ENCODE measurements at places on chromosomes 7 and 10.

- DNase-seq = no peak
Observed at GRCh38 chr10:110323503-110323902, 18.8 kb upstream of the SMNDC1 start.

DNA sequence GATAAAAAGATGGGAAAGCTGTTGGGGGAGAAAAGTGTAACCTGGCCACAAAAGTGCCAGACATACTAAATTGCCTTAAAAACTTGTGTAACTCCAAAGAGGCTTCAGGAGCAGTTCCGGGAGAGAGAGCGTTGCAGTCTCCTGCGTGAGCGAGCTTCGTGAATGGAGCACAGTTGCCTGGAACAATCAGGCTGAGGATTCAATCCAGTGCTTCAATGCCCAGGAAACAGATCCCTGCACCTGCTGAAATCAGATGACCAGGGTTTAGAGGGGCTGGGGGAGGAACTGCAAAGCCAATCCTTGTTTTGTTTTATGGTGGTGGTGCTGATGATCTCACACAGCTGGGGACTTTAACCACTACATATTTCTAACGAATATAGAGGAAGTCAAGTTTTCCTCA is 398.3 kb downstream of the DPP6 start:
- DNase-seq = no peak

DNA sequence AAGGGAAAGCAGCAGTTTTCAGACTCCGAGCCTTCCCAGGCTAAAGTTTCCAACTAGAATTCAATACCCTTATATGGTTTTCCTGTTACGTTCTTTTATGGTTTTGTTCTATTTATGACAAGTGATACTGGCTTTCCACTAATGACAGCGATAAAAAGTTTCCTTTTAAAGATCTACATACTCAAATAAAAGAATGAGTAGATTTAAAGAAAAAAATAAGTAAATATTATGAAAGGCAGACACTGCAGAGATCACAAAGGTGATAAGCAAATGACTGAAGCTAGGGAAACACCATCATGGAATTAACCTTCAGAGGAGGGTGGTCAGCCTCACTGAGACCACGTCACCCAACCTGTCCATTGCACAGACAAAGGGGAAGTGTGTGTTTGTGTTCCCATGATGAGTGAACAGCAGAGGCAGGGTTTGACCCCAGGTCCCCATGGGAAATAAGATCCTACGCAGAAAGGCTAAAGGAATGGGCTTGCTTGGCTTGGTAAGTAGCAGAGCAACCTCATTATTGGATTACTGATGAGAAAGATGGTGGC is 4.0 kb downstream of the VSIR start:
- DNase-seq = no peak

DNA sequence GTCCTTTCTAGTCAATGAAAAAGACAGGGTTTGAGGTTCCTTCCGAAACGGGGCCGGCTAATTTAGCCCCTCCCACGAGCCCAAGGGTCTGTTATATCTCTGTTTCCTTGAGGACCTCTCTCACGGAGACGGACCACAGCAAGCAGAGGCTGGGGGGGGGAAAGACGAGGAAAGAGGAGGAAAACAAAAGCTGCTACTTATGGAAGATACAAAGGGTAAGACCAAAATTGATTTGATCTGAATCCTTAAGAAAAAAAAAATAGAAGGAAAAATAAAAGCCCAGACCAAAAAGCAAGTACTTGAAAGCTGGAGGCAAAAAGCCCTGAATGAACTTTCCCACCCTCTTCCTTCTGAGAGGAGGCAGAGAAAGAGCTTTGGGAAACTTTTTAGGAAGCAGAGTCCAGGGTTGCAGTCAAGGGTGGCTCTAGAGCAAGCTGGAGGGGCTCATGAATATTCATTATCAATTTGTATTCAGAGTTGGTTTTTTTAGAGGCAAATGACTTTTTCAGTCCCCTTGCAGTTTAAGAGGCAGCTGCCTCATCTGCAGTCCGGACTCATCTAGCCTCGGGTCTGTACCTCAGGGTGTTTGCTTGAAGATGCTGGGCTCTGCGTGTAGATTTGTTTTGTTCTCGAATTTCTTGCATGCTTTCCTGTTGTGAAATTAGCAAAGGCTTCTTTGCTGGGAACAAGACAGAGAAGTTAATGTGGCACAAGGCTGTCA is at the start of gene ENTPD1:
Gene ENTPD1 (plus strand): TSS at position 123 of the 721 bp plus-strand sequence. CDS start 77 bp downstream, at position 200.
- no peak for DNase-seq

- DNase-seq = no peak
Observed at GRCh38 chr10:13376746-13377145, 28.7 kb upstream of the SEPHS1 start.

- no peak for DNase-seq
Observed at GRCh38 chr7:66896441-66896840, 24.6 kb upstream of the TMEM248 start.

DNA sequence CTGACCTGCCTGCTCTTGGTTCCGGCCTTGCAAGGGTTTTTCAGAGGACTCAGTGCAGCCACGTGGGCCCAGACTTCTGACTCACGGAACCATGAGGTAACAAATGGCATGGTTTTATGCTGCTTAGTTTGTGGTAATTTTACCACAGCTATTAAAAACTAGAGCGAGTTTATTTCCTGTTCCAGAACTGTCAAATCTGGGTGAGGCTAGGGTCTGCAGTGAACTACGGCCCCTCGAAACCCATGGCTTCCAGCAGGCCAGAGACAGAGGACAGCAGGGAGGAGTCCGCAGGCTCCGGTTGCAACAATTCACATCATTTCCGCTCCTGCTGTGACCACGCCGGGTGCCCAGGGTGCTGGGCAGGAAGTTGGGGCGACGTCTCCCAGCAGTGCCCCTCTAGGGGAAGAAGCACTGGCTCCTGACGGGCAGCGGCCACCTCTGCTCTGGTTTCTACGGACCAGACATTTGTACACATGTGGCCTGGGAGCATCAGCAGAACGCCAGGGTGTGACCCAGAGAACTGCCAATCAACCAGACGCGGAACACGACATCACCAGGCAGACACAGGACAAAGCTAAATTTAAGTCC is 74.8 kb downstream of the ADARB2 start:
- no peak for DNase-seq

- no peak for DNase-seq
Observed at GRCh38 chr10:117500456-117500855, 42.1 kb upstream of the EMX2 start.

DNA sequence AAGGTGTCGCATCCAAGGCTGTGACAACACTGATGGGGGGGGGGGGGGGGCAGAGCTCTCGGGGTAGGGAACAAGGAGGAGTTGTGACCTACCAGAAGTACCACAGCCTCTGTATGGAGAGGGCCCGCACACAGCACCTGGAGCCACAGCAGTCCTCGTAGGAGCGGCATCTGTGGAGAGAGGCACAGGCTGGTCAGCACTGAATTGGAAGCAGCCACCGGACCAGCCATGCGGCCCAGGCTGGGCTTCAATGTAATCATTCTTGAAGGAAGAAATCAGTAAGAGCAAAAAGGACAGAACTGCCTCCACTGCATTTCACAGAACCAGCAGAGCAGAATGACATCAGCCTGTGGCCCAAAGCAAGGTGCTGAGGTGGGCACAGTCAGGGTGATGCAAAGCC is 74.8 kb downstream of the VOPP1 start:
- no peak for DNase-seq

DNA sequence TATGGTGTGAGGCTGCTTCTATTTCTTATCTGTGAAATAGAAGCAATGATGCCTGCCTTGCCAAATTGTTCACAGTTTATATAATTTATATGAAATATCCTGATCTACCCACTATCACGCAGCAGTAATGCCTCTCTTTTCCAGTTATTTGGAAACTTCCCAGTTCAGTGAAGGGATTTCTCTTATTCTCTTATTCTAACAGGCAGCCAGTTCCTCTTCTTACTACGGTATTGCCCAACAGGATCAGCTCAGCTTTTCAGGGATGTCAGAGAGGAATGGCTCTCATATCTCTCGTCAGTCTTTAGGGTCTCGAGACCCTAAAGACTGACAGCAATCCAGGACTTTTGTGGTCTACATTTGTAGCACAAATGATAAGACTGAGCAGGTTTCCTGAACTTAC is 215.6 kb downstream of the CREB5 start:
- no peak for DNase-seq

DNA sequence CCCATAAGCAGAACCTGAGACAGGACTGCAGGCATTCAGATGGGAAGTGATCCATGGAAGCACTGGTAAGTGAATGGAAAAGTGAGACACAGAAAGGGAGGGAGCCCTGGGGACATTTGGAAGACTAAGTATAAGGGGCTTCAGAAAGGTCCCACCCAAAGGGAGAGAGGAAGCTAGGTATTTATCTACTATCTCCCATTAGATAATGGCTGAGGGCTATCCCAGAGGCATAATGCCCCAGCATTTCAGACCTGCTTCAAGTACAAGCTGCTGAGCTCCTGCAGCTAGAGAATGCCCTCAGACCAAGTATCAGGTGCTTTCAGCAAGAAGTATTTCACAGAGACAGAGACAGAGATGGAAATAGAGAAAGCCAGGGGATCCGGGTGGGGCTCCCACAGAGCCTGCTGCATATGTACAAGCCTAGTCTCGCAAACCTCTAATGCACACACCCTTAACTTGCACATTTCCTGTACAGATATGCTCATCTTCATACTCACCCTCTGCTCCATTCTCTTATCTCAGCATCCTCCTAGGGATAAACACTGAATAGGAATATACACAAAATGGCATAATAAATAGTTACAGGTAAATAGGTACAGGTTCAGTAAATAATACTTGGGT is 20.2 kb downstream of the KDM7A start:
- no peak for DNase-seq

DNA sequence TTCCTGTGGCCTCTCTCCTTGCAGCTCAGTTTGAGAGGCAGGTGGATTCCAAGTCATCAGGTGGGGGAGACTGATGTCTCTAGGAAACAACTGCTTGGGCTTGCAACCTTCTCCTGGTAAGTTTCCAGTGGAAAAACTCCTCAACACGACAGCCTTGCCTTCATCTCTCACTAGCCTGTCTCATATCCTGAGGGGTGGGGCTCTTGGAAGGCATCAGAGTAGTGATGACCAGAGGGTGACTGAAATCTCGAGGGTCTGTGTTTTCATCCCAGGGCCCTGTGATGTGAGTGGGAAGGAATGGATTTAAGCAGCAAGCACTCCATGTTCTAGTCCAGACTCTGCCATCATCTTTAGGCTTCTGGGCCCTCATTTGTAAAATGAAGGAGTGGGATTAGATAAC is 107.0 kb downstream of the NRP1 start:
- no peak for DNase-seq

GRCh38 chr10:734481-734880 is 45.0 kb upstream of the DIP2C start:
- DNase-seq = no peak

GRCh38 chr10:69477968-69478597 is 26.8 kb downstream of the TSPAN15 start:
- DNase-seq = no peak

GRCh38 chr10:101569323-101569621 is 18.8 kb downstream of the POLL start:
- DNase-seq = no peak

- DNase-seq = no peak
Observed at GRCh38 chr7:24381894-24382505, 98.0 kb downstream of the NPY start.

- peak; percentile 46 for DNase-seq
Observed at GRCh38 chr10:35195361-35196306, 69.0 kb downstream of the CREM start.

DNA sequence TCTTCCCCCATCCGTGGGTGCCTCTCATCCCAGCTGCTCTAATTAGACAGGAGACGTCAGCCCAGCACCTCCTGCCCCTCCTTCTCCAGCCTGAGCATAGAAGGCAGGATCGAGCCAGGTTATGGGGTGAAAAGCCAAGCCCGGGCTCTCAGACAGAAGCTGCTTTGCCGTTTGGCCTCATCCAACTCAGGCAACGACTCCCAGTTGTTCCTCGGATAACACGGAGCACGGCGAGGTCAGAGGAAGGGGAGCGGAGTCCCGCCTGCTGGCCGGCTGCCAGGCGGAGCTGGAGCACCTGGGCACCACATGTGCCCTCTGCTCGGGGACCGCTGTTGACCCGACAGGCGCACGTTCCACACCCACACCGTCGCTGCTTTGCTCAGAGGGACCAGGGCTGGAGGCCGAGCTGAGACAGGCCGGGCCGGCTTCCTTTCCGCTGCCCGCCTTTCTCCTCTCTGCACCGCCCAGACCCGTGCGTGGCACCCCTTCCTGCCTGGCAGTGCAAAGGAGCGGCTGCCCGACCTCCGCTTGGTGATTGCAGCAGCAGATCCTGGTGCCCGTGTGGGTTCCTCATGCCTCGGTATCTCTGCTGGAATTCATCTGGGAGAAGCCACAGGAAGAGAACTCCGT is 21.6 kb upstream of the UNCX start:
- no peak for DNase-seq

GRCh38 chr7:75921479-75921878 is 6.5 kb downstream of the POR start:
- no peak for DNase-seq

DNA sequence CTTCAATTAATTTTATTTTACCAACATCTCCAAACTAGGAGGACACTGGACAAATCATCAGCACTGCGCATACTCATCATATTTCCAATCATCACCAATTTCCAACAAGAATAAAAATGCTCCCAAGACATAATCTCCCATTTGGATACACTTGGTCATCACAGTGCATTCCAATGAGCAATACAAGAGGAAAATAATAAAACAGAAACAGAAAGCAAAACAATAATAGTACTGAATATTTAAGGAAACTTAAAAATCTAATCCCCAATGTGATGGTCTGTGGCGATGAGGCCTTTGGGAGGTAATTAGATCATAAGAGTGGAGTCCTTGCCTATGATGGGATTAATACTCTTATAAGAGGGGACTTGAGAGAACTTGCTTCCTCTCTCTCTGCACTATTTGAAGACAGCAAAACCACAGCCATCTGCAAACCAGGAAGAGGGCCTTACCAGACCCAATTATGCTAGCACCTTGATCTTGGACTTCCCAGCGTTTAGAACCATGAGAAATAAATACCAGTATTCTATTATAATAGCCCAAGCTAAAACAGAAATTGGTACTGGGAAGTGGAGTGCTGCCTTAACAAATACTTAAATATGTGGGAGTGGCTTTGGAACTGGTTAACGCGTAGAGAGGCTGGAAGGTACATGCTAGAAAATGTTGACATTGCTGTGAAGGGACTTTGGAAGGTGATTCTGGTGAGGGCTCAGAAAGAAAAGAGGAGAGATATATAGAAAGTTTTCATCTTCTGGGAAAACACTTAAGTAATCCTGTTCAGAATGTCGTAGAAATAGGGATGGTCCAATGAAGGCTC is 91.5 kb downstream of the JAZF1 start:
- DNase-seq = no peak

DNA sequence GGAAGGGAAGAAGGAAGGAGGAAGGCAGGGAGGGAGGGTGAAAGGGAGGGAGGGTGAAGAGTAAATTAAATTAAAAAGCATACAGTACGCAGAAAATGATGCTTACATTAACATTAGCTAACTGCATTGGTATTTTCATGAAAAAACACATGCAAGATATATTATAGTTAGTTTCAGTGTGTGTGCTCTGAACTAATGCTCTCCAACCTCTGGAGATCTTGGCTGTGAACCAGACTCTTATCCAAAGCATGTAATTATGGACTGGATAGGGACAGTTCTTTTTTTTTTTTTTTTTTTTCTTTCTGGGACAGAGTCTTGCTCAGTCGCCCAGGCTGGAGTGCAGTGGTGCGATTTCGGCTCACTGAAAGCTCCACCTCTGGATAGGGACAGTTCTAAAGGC is 357.0 kb downstream of the FRMD4A start:
- DNase-seq = no peak

Measured in stimulated activated CD4-positive, alpha-beta T cell treated with anti-CD3 and anti-CD28 coated beads, TNF-alpha, amount 100 ng/mL, for 1 hour (primary cell).